ENCODE measurements at places on chromosomes 4 and X.

- no peak for DNase-seq
Measured at GRCh38 chr4:5782829-5783476, 72.0 kb downstream of the EVC start.

- DNase-seq: peak; percentile 92
Measured at GRCh38 chr4:123649645-123650391, 253.2 kb downstream of the SPRY1 start.

GRCh38 chrX:143788265-143788664 is 67.7 kb upstream of the SPANXN2 start:
- DNase-seq: no peak

DNA sequence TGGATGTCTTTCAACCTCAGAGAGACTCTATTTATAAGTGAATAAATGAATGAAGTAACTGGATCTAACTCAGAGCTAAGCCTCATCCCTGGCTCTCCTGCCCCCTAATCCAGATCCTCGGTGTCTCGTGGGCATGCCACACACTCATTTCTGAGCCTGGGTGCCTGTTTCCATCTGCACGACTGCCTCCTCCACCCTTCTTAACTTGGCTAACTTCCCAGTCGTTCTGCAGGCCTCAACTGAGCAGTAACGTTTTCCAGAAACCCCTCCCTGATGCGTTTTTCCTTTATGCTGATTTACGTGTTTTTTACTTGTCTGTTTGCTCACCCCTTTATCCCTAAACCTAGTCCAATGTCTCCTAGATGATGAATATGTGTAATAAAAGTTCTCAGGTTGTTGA is 186.9 kb upstream of the HS3ST1 start:
- no peak for DNase-seq

DNA sequence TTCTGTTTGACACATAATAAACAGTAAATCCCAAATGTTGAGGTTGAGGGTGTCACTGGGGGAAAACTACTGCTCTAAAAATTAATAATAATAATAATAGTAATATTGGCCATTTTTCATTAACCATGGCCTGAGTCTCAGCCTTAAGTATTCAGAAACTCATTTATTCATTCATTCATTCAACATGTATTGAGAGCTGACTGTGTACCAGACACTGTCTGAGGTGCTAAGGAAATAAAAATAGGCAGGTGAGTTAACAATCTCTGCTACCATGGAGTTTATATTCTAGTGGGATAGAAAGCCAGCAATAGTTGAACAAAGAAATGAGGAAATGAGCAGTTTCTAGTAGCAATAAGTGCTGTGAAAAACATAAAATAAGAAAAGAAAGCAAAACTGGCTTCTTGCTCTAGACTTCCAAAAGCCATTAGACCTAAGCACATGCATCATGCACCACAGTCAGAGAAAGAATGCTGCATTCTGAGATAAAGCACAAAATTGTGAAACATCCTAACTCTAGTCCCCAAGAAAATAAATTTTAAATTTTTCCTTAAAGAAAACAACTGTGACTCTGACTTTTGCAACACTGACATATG is 278.7 kb downstream of the RCHY1 start:
- DNase-seq: no peak

- no peak for DNase-seq
Measured at GRCh38 chr4:187416216-187416615, 579.4 kb upstream of the ZFP42 start.

DNA sequence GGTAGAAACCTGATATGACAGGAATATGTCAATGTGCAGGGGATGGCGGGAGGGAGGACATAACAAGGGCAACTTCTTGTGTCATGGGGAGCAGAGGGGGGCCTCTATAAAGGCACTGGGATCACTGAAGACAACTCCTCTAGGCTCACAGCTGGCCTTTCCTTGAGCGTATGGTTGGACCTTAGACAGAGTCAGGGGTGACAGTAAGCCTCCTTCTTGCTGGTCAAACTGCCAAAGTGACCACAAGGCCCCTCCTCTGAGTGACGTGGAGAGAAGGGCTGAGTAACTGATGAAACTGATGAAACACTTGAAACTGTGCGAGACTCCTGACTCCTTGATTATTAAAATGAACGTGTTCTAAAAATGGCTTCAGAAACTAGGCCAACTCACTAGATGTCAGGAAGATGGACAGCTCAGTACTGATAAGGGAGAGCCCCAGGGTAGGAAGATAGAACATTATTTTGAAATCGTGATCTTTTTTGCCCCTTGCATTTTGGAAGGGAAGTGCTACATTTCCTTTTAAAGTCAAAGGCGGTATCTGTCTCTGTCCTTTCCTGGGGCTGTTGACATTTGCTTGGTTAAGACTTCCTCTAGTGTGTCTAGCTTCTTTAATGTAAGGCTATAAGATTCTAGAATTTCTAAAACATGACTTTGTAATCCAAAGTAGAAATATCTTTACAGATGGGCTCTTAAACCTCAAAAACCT is 1.6 kb downstream of the RAB33A start:
- DNase-seq: no peak

DNA sequence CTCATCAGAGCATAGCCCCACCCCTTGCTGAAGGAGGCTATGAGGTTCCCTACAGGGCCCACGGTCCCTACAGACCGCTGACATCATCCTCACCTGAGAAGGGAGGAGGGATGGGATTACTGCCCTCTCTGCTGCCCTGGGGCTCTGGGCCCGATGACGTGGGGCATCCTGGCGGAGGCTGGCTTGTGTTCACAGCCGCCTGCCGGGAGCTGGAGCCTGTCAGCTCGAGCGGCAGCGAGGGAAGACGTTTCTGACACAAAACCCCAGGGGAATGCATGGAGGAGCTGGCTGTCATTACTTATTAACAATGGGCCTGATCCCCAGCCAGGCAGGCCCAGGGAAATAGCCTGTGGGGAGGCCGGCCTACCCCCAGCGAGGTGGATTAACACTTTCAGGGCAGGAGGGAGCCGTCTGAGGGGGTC is 106.6 kb upstream of the ATP6AP2 start:
- peak; percentile 20 for DNase-seq

GRCh38 chr4:10094841-10095240 is 21.8 kb downstream of the WDR1 start:
- no peak for DNase-seq

DNA sequence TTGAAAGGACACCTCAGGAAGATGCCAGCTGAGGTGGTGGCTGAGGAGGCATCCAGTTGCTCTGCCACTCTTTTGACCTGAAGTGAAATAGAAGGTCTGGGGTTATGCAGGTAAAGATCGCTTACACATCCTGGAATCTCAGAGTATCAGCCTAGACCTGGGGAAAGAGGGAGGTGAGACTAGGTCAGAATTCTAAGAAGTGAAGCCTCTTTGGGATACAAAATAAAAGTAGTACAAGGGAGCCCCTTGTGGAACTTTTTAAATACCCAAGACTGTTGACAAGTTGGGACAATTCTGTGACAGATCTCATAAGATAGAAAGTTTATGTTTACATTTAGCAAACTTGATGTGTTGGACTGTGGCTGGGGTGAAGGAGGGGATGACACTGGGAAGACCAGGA is 263.1 kb downstream of the SPRY1 start:
- DNase-seq: peak; percentile 39

DNA sequence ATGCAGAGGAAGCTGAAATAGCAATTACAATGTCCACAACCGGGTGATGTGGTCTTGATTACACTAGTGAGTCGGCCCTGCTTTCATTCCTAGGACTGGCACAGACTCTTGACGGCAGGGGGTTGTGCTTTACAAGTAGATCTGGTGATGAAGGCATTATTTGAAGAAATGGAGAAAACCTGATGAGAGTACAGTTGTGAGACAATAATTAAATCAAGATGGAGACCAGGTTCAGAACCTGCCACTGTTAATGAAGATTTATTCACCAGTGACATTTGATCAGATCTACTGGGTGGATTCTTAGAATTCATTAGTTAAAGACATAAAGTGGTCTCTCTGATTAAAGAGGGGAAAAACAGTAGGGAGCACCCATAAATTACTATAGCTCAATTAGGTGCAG is 747.2 kb downstream of the STPG2 start:
- DNase-seq: no peak

DNA sequence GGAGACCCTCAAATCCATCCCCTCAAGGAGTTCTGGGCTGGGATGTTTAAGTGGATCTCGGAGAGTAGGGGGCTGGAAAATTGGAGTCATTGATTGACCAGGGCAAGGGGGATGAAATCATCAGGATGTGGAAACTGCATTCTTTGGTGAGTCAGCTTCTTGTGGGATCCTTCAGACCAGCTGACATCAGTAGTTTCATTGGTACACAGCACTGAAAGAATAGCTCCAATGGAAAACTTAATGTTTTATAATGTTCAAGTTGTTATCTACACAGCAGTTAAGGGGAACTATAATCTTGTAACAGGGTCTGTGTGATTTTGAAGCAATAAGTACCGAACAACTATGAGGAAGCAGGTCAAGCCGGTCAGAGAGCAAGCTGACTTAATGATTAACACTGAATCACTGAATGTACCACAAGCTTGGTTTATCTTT is 506.1 kb downstream of the RPA4 start:
- DNase-seq: no peak

DNA sequence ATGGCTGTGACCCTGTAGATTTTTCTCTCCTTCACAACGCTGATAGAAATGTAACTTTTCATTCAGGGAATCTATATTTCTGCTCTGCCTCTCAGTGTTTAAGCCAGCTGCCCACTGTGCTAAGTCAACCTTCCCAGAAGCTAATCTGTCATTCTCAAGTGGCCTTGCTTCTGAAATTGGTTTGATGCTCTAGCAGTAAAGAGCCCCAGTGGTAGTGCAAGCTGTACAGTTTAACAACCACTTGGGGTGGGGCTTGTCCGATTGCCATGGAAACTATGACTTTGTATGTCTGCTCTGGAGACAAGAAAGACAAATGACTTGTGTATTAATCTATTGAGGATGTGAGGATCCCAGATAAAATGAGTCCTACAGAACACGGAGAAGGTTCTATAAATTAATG is 620.9 kb upstream of the GALNT7 start:
- DNase-seq: no peak

DNA sequence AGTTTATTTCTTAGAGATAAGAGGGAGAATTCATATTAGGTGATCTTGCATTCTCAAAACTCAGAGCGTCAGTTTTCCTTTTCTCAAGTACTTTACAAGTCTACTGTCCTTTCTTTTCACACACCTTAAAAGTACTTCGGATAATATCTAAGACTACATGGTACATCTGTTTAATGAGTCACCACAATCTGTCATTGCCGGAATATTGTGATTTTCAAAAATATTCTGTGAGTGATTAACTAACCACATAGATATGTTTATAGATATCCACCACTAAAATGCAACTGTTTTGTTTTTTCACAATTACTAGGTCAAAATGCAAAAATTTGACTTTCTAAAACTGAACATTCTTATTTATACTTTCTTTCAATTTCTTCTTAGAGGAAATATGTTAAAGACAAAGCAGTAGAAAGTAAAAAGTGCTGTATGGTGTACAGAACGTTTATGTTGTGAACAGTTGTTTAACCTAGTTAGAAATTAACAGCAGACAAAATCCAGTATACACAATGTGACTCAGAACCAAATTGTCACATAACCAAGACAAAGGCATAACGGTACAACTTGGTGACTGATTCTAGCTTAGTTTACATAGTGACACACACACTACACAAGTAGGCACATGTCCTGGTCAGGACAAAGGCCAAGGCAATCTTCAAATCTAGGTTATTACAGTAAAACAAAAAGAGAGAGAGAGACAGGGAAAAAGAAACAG is 482.9 kb downstream of the NAF1 start:
- peak; percentile 77 for DNase-seq

DNA sequence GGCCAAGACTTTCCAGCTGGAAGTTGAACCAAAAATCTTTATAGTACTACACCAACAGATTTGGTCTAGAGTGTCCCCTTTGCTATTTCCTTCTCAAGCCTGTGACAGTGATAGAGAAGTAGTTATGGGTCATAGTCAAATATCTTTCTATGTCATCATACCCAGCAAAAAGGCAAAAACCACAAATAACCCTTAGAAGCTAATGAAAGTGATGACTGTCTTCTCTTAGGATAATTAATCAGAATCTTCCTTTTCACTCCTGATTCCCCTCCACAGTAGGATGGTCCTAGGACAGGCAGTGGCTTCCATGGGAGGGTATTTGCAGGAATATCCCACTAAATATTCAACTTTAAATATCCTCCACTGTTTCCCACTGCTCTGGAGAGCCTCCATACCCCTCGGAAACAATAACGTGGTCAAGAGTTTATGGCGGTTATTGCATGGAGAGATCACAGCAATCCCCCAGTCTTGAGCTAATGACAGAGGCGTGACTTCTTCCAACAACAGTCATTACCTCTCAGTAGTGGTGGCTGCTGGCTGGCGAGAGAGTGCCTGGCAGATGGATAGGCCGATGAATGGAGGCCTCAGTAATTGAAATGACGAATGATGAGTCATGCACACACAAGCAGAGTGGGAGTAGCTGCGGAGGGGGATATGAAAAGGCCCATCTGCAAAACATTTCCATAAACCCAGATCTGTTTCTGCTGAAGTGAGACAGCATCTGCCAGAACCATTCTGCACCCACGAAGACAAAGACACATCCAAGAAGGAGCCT is 154.9 kb downstream of the STK32B start:
- no peak for DNase-seq

DNA sequence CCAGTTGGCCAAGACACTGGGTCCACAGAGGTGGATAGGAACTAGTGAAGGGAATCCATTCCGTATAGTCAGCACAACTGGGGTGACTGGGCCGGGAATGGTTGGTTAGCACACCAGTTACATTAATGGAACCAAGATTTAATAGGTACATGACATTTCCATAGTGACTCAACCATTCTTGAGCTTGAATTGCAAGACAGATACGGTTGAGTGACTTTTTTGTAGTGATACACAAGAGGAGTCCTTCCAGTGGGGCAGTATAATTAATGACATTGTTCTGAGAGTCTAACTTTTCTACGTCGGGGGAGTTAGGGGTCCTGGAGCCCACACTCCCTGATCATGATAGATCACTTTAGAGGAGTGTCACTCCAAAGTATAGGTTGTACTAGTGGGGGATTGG is 211.6 kb upstream of the CXCL13 start:
- no peak for DNase-seq

All from HepG2 (cell line).